ENCODE measurements at places on chromosomes 12 and 14.
A peak's percentile ranks its signal among the peaks of the same experiment; 100 is the strongest.

- peak; percentile 53 for DNase-seq
Measured at GRCh38 chr14:24274101-24274543, 2.7 kb upstream of the RABGGTA start.

DNA sequence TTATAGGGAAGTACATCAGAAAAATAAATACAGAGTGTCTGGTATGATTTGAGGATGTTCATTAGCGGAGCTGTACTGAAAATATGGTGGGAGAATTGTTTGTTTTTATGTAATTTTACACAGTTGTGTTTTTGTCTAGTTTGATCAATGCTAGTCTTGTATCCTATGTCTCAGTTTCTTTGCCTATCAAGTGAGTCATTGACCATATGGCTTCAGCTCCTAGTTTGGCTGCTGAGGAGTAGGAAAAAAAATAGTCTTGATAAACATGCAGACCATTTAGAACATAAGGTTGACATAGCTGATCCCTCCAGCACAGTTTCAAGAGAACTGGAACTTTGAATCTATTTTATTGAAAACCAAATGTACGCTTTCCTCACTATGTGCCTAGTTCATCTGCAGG, 1292.1 kb upstream of the FLRT2 start:
- no peak for DNase-seq

GRCh38 chr12:107364875-107365518, 271.6 kb upstream of the CRY1 start:
- no peak for DNase-seq

- no peak for DNase-seq
Measured at GRCh38 chr12:82880442-82880901, 193.8 kb downstream of the TMTC2 start.

GRCh38 chr12:95131589-95132340, 58.3 kb upstream of the NR2C1 start:
- DNase-seq = no peak

- DNase-seq = no peak
Measured at GRCh38 chr14:99896361-99896760, 103.1 kb downstream of the EML1 start.

DNA sequence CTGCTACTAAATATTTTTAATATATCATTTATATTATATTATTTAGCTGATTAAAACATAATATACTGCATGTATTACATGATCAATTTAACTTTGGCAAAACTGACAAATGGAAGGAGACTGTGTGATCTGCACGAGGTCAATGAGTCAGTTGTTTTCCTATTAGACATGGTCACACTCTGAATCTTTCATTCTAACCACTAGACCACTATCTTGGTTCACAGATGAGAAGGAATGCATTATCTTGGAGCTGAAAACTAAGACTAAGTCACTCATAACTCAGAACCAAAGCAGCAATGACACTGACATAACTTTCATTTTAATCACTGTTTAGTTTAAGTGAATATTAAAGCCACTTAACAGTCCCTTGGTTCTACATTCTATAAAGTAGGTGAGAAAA, 37.4 kb downstream of the GNPTAB start:
- DNase-seq = no peak

- DNase-seq = no peak
Measured at GRCh38 chr14:35829449-35829848, 3.3 kb downstream of the BRMS1L start.

DNA sequence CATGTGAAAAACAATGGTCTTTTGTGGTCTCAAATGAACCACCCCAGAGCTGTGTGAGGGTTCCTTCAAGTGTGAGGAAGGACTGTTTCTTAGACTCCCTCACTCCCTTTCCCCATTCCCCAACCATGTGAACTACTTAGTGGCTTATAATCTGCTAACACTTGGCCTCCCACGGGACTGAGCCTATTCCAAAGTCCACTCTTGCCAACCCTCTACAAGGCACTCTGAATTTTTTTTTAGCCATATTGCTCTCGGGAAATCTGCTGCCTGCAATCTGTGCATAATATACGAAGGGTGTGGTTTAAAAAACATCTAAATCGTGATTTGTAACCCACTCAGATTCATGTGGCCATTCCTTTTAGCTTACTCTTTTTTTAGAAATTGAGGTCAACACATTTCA, 2.6 kb downstream of the SVOP start:
- no peak for DNase-seq

GRCh38 chr14:73809391-73809790, 42.2 kb upstream of the PTGR2 start:
- no peak for DNase-seq

- no peak for DNase-seq
Measured at GRCh38 chr12:122545855-122546254, 18.8 kb downstream of the KNTC1 start.

GRCh38 chr14:23910101-23910875, 43.3 kb upstream of the DHRS4 start:
- DNase-seq = peak; percentile 30

DNA sequence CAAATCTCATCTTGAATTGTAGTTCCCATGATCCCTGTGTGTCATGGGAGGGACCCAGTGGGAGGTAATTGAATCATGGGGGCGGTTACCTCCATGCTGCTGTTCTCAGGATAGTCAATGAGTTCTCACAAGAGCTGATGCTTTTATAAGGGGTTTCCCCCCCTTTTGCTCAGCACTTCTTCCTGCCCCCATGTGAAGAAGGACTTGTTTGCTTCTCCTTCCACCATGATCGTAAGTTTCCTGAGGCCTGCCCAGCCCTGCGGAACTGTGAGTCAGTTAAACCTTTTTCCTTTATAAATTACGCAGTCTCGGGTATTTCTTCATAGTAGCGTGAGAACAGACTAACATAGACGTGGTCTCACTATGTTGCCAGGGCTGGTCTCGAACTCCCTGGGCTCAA, 56.1 kb upstream of the EIF5 start:
- no peak for DNase-seq

- DNase-seq = no peak
Measured at GRCh38 chr14:90578283-90578985, 181.6 kb downstream of the CALM1 start.

GRCh38 chr14:50007123-50007903, 109.1 kb downstream of the VCPKMT start:
- DNase-seq = no peak

DNA sequence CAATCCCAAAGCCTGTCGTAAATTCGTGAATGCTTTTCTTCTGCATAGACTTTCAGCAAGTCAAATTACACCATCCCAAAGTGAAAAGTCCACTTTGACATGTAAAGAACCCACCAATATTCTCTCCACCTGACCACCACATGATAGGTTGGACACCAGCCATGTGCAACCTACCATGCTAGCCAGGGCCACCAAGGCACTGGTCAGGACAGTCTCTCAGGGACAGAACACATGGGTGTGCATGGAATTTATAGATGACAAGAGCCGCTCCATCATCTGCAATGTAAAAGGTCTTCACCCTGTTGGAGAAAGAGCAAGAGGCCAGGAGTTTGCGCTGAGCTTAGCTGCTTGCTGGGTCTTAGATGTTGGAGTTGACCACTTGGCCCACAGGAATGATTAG, 5.4 kb upstream of the KRT76 start:
- no peak for DNase-seq

GRCh38 chr14:68293404-68293803, 473.8 kb downstream of the RAD51B start:
- no peak for DNase-seq

- peak; percentile 21 for DNase-seq
Measured at GRCh38 chr14:99026471-99026870, 245.5 kb downstream of the BCL11B start.

DNA sequence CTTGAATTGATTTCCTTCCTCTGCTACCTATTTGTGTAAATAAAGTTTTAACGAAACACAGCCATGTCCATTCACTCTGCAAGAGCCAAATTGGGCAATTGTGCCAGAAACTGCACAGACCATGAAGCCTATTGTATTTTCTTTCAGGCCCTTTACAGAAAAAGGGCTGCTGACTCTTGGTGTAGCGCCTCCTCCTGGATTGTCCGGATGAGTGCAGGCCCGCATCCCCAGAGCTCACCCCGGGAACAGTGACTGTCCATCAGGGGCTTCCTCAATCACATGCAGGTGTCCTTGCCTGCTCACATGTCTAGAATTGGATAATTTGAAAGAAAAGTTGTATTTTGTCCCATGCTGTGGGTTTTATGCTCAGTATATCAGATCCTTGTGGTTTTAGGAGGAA, 1282.2 kb downstream of the AACS start:
- no peak for DNase-seq

GRCh38 chr12:5758347-5758746, 186.7 kb downstream of the ANO2 start:
- no peak for DNase-seq

GRCh38 chr12:77648716-77649115, 182.0 kb upstream of the NAV3 start:
- no peak for DNase-seq

- no peak for DNase-seq
Measured at GRCh38 chr12:116771651-116772050, 33.5 kb downstream of the RNFT2 start.

DNA sequence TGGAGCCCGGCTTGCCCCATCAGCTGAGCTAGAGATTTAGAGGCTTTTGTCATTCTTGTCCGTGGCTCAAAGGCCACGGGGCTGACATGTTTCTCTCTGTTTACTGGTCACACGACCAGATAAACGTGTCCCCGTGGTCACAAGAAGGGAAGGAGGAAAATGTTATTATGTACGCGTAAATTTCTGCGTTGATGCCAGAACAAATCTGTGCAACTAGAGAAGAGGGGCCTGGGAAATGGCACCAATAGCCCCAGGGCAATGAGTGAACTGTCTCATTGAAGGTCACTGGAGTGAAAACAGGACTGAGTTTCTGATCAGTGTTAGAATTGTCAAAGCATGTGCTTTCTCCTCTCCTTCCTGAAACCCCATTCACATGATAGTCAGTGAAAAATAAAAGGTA, 25.3 kb downstream of the OAS2 start:
- no peak for DNase-seq

GRCh38 chr14:59256331-59256730, 67.9 kb downstream of the DAAM1 start:
- DNase-seq = no peak

- no peak for DNase-seq
Measured at GRCh38 chr12:56699020-56699661, 11.1 kb upstream of the PTGES3 start.

DNA sequence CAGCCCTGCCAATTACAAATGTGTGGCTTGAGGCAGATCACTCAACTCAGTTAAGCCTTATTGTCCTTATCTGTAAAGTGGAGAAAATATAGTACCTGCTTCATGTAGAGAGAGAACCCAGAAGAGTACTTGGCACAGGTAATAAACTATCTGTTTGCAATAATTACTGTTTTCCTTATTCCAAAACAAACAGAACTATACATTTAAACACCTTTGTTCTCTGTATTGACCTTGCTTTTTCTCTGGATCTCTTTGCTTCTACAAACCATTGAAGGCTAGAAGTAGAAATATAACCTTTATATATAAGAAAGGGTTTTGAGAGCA, 70.8 kb upstream of the SRSF5 start:
- no peak for DNase-seq

DNA sequence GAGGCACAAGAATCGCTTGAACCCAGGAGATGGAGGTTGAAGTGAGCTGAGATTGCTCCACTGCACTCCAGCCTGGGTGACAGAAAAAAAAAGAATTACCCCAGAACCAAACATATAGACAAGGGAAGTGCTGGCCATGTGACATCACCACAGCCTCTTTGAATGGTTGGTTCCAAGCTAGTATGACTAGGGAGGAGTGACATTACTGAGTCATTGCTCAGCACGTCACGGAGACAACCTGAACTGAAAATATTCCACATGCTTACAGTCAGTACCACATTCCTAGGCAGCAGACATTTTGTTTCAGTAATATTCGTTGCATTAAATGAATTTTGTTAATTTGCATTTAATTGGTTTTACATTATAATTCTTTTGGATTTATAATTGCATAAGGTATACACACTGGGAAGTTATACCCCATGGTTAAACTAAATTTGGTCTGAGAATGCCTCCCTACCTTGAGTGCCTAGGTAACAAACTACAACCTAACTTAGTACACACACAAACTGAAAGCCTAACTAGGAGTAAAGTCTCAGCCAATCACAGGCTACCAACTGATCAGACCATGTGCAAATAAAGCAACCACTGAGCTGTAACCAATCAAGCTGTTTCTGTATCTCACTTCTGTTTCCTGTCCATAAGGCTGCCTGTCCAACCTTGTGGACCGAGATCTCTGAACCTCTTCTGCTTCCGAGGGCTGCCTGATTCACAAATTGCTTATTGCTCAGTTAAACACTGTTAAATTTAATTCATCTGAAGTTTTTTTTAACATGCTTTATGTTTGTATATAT, 164.4 kb downstream of the CAND1 start:
- no peak for DNase-seq

DNA sequence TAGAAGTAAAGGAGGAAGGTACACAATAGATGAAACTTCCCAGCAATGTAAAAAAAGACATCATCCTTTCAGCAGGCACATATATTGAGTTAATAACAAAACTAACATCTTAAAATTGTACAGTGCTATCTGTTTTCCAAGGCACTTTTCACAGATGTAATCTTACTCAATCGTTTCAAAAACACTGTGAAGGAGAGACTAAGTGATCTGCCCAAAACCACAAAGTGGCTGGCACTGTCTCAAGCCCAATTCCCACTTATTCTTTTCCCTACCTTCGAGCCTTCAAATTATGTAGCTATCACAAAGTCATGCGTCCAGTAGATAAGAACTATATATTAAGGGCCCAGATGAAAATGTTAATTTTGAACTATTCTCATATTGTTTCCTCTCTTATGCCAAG, 193.6 kb upstream of the RASSF8 start:
- DNase-seq = no peak

- no peak for DNase-seq
Measured at GRCh38 chr12:112126000-112126438, 659 bp downstream of the TRAFD1 start.

GRCh38 chr14:33958605-33959226, 7.8 kb upstream of the EGLN3 start:
- DNase-seq = no peak

DNA sequence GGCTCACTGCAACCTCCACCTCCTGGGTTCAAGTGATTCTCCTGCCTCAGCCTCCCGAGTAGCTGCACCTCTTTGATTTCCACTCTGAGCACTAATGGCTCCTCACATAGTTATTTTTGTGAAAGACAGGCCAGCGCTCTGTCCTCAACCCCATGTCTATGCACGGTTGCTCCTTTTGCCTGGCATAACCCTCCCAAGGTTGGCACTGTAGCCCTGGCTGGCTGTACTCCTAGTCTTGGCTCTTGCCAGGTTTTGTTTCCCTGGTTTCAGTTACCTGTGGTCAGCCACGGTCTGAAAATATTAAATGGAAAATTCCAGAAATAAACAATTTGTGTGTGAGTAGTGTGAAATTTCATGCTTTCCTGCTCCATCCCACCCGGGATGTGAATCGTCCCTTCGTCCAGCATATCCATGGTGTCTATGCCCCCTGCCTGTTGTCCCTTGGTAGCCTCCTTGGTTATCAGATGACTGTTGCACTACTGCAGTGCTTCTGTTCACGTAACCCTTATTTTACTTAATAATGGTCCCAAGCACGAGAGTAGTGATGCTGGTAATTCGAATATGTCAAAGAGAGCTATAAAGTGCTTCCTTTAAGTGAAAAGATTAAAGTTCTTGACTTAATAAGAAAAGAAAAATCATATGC, 12.3 kb upstream of the DCD start:
- DNase-seq = no peak

All from activated CD4-positive, alpha-beta T cell treated with anti-CD3 and anti-CD28 coated beads, Interleukin-2, amount 50 U/mL, for 48 hours (primary cell).